ENCODE measurements at places on chromosomes 3 and 15.
A peak's percentile ranks its signal among the peaks of the same experiment; 100 is the strongest.

GRCh38 chr3:29447946-29448627, 167.2 kb downstream of the RBMS3 start:
- DNase-seq: no peak

DNA sequence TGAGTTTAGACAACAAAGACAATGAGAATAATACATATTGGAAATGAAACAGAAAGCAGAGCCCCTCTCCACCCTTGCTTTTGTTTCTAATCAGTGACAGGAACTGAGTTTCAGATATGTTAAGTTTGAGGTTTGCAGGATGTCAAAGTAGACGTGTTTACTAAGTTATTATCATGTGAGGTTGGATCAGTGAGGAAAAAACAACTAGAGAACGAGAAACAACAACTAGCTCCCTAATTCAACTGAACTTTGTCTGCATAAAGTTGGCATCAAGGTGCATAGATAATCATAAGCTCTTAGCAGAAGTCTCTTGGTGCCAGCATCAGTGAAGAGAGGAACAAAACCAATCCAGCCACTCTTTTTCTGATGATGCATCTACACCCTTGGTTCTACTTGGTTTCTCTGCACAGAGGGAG, 491.1 kb upstream of the NR2F2 start:
- no peak for DNase-seq

DNA sequence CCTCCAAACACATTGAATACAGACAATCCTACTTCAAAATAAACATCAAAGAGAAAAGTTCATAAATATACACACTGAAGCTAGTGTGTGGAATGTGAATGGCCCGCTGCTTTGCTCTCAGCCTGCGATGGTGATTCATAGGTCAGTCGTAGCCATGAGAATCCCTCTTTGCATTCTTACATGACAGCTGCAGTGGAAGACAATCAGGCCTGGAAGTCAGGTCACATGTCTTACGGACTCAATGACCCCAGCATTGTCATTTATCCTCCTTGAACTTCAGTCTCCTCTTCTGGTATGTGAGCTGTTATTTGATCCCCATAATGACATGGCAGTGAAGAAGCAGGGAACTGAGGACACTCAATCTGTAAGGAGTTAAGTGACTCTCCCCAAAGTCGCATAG, 217.8 kb upstream of the EOMES start:
- no peak for DNase-seq

DNA sequence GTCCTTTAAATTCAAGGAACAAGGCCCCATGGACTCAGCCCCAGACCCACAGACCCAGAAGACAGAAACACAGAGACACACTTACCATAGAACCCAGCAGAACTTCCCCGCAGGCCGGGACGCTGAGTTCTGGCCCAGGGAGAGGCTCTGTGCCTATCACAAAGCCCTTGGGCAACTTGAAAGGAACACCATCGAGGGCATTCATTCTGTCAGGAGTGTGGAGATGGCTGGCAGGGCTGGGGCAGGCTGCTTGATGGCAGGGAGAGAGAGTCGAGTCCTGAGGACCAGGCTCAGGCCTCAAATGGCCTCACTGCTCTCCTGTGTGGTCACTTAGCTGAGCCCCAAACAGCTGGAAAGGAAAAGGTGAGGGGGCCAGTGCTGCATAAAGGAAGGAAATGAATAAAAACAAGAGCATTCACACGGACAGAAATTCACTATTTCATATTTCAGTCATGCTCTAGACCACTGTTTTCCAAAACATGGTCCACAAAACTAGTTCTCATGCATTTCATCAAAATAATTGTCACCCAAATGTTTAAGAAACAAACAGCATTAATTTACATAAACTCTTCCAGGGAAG, 8.9 kb downstream of the UBAP1L start:
- DNase-seq: no peak

- DNase-seq: no peak
Observed at GRCh38 chr15:57635300-57635909, 43.7 kb downstream of the MYZAP start.

- no peak for DNase-seq
Observed at GRCh38 chr3:154250291-154250690, 74.0 kb downstream of the DHX36 start.

GRCh38 chr15:73403171-73403570, 34.4 kb upstream of the HCN4 start:
- peak; percentile 12 for DNase-seq

DNA sequence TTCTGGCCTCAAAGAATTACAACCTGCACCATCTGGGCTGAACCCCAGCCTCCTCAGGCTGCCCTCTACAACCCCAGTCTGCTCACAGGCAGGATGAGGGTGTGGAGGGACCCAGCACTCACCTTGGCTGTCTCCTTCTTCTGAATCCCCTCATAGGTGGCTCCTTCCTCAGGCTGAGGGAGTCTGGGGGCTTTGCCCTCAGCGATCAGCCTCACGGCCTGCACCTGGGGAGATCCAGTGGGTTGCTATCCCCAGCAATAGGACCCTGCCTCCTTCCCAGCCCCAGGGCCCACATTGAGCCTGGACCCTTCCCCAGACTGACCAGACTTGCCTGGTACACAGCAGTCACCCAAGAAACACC, 25.1 kb downstream of the ALDH1L1 start:
- no peak for DNase-seq

GRCh38 chr15:27238707-27239423, 267.9 kb downstream of the GABRG3 start:
- no peak for DNase-seq

DNA sequence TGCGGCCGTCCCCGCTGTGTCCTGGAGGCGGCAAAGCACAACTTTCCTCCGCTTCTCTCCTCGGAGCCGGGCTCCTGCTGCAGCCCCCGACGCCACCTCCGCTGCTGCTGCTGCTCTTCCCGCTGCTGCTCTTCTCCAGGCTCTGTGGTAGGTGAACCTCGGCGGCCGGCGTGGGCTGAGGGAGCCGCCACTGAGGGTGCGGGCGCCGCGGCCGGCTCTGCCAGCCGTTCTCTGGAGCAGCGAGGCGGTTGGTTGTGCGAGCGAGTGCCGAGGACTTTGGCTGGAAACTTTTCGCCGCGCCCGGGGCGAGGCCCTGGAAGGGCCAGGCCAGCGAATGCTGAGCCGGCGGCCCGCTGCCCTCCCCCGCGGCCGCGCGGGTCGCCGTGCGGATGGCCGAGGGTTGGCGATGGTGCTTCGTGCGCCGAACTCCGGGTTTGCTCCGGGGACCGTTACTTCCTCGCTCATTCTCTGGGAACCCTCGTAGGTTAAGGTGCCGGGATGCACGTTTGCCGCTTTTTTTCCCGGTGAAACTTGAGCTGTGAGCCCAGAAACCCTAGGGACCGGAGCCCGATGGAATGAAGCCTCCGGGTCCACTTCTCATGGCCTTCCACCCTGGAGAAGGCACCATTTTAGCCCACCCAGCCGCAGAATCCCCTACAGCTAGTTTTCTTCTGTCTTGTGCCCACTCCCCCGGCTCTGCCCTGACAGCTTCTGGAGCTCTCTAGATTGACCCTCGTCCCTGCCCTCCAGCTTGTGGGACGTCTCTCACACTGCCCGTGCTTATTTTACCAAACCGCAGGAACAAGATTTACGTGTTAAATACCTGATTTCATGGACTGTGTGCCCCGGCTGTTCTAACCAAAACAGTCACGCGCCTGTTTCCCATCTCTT, 660 bp downstream of the NECTIN3 start:
- peak; percentile 14 for DNase-seq

- peak; percentile 98 for DNase-seq
Observed at GRCh38 chr15:38129531-38130204, 123.0 kb upstream of the SPRED1 start.

- DNase-seq: no peak
Observed at GRCh38 chr3:169750665-169751064, 14.2 kb downstream of the TERC start.

DNA sequence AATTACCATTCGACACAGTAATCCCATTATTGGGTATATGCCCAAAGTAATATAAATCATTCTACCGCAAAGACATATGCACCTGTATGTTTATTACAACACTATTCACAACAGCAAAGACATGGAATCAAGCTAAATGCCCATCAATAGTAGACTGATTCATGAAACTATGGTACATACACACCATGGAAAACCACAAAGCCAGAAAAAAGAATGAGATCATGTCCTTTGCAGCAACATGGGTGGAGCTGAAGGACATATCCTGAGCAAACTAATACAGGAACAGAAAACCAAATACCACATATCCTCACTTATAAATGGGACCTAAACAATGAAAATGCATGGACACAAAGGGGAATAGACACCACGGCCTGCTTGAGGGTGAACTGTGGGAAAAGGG, 11.1 kb upstream of the MCF2L2 start:
- peak; percentile 44 for DNase-seq

GRCh38 chr15:71562251-71562650, 248.1 kb upstream of the NR2E3 start:
- DNase-seq: no peak

- peak; percentile 13 for DNase-seq
Observed at GRCh38 chr3:158801201-158801600, 653 bp upstream of the MFSD1 start.

GRCh38 chr3:191070762-191071403, 128.2 kb upstream of the OSTN start:
- DNase-seq: peak; percentile 2

GRCh38 chr3:111352585-111352984, 189.4 kb upstream of the CD96 start:
- DNase-seq: no peak

DNA sequence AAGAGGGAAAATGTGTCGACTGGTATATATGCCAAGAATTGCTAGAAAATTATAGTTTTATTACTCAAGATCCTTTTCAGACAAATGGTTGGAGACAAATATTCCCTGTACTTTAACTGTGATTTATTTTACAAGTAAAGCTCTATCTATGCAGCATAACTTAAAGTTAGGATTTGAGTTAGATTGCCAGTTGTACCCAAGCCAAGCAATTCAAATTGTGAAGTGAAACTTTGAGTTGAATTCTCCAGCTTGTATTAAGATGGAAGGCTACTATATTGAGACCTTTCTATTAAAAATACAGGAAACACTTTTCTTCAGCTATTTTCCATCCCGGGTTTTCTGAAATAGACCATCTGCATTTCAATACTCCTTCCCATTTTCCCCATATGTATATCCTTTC, 333.1 kb upstream of the RBMS3 start:
- DNase-seq: no peak

DNA sequence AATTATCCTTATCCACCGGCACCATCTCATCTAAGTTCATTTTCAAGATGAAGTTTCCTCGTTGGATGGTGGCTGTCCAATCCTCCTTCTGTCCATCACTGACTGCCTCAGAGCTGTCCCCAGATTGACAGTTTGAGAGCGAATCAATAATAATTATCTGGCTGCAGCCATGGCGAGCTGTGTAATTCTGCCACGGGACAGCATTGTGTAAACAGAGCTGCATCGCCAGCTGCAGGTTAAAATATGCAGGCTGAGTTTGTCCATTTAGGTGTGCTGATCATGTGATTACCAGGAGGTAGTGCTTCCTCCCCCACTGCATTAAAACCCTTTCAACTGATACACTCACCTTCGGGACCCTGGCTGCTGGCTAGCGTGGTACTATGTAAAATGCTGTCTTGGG, 461.9 kb upstream of the ONECUT1 start:
- DNase-seq: no peak

DNA sequence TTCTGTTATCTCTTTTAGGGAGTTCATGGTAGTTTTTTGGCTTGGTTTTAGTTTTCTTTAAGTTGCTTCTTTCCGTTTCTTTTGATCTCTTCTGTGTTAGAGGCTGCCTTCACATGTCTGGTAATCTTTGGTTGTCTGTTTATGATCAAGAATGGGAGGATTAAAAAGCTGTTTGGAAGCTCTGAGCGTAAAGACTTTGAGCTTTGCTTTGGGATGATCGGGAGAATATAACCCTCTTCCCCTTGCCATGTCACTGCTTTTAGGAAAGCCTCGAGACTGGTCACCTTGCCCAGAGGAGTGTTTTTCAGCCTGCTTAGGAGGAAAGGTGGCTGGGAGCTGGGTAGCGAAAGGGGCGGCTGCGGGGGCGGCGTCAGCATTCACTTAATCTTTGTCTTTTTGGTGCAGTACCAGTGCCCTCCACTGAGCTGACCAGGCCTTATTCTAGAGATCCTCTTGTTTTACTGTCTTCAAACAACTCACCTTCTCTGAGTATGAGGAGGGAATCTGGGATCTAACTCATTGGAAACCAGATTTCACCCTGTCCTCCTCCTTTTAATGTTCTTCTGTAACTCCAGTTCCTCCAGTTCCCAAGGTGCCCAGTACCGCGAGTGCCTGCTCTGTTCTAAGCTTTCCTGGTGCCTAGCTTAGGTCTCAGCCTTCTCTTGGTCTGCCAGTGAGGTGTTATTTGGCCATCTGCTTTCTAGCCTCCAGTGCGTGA, 15.5 kb downstream of the TATDN2 start:
- DNase-seq: no peak

DNA sequence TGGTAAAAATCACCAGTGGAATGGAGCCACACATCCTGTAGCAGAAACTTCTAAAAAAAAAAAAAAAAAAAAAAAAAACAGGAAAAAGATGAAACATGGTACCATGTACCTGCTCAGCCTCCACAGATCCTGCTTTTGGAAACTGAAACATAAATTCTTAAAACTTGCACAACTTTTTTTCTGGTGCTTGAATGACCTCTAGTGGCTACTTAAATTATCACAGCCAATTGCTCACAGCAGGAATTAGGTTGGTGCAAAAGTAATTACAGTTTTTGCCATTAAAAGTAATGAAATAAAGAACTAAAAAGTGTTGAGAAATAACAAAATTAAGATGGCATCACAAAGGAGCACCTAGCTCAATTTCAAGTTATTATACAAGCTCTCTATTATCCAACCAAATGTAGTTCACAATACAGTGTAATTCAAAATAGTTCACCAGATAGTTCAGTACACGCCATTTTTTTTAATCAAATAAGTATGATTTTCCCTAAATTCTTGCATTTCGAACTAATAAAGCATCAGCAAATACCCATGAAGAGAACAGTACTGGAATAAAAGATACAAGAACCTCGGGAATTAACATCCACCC, 80.6 kb downstream of the ULK4 start:
- DNase-seq: peak; percentile 33

- DNase-seq: peak; percentile 62
Observed at GRCh38 chr15:69755551-69756310, 303.1 kb downstream of the RPLP1 start.

GRCh38 chr3:129794311-129795185, 99.0 kb downstream of the TMCC1 start:
- DNase-seq: peak; percentile 8

DNA sequence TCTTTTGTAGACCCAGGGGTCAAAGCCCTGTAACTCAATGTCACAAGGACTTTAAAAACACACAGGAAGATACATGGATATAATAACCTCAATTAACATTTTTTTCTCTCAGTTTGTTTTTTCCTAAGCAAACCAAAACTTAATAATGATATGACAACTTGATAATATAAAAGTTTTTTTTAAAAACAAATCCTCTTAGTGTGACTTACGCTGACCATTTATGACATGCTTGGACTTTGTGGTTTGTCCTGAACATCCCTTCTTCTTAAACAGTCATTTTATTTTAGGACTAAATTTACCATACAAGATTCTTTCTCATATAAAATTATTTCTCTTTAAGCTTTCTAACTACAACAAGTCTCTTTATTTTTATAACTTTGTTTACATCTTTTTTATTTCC, 25.4 kb upstream of the FAM3D start:
- DNase-seq: peak; percentile 14

- no peak for DNase-seq
Observed at GRCh38 chr3:15220661-15221060, 14.6 kb downstream of the CAPN7 start.

All from suppressor macrophage (primary cell).